ENCODE measurements at places on chromosomes 4 and X.

DNA sequence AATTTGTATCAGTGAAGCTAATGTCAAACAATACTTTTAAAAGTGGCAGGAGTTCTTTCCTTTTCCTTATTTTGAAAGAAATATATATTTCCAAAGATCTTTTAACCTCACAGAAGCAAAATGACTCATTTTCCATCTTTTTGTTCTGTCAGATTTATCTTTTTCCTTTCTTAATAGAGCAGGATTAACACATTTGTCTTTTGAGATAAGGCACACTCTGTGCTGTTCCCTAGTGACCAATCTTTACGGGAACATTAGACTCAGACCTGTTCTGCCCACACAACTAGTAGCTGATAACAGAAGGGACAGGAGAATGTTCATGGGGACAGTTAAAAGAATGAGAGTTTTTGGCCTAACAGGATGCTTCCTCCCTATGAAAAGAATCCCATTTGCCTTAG, 381.2 kb downstream of the STPG2 start:
- DNase-seq = no peak

- DNase-seq = no peak
Observed at GRCh38 chr4:13611283-13611842, 16.2 kb downstream of the BOD1L1 start.

- DNase-seq = no peak
Observed at GRCh38 chrX:64230123-64230970, at the start of gene ASB12. ASB12 (minus strand) TSS chrX:64230607; CDS start chrX:64225650, 4,957 bp downstream.

GRCh38 chr4:41718907-41719306, 29.6 kb downstream of the PHOX2B start:
- DNase-seq = no peak

DNA sequence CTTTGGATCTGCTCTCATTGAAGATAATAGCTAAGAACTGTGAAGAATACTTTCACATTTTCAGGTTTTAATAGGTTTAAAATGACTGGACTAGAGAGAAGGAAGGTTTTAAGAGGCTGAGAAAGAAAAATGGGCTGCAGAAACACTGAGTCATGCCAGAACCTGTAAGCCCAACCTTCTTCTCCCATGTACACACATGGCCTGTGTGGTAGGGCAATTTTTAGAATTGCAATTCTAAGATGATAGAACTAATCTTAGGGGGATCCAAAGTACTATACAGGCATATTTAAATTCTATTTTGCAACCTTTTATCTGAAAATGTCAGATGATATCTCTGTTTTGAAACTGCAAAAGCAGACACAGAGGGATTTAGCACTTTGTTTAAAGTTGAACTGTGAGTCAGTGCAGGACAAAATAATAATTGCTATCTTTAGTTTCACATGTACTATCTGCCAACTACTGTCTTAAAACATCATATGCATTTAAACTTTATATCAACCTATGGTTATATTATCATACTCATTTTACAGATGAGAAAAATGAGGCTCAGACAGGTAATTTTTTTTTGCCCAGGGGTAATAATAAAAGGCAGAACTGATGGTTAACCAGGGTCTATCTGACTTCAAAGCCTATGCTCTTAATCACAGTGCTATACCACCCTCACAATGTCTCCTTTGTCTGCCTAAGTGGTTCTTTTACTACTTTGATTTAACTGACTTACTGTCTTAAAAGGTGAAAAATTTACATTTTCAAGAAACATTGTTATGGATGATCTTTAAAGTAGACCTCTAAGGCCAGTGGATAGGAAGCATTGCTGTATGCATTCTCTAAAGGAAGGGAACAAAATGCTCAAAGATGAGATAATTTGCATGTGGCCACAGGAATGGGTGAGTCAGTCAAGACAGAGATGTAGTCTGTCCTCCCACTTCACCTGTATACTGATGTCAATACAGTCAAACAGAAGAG, 4.3 kb downstream of the TMPRSS11E start:
- DNase-seq = no peak

DNA sequence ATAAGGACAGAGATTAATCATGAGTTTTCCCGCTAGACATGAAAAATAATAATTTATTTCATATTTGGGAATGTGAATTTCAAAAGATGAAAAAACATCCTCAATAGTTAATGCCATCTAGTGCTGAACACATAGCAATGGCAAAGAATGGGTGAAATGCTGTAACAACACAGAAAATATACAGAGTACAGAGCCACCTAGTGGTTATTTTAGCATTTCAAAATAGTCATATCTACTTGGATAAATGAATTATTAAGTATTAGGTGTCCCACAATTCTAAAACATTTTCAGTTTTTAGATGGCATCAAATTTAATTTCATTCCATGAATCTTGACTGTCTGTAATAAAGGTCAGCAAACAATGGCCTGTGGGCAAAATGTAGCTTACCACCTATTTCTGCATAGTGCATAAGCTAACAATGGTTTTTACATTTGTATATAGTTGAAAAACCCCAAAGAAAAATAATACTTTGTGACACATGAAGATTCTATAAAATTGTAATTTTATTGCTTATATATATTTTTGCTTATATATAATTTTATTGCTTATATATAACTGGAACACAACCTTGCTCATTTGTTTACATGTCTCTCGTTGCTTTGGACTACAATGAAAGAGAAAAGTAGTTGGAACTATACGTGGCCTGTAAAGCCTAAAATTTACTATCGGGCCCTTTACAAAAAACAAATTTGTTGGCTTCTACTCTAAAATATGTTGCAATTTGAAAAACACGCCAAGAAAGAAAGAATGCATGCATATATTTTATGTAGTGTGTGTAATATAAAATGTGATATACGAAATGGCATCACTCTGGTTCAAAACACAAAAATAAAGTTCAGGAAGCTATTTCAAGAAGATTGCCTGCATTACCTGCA, 99.1 kb upstream of the FAM47C start:
- no peak for DNase-seq
